ENCODE measurements at places on chromosomes 5 and 9.

DNA sequence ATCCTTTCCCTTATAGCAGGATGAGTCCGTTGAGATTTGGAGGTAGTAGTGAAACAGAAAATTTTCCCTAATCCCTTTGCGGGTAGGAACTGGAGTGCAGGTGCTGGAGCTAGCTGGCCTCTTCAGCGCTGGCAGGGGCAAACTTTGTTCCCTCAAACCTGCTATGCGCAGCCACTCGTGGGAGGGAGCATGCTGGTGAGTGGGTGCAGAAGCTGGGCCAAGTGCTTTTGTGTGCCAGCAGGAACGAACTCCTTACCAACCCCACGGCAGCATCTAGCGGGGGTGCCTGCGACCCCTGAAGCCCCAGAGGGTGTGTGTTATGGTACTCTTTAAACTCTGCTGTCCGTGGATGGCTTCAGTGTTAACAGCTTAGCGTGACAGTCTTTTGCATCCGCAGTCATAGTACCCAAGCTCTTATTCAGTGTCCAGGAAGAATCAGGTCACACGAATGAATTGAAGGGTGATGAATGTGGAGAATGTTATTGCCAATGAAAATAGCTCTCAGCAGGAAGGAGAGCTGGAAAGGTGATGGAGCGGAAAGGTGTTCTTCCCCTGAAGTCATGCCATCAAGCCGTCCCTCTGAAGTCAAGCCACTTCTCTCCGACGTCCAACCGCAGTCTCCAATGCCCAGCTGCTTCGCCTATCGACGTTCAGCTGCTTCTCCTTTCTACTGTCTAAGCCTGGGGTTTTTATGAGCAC is 1445.1 kb upstream of the CDH9 start:
- DNase-seq, result no peak

GRCh38 chr5:172853355-172853975 is 19.4 kb downstream of the ERGIC1 start:
- DNase-seq, result no peak

- no peak for DNase-seq
Measured at GRCh38 chr5:29516224-29516623, 1677.3 kb upstream of the CDH6 start.

- DNase-seq, result no peak
Measured at GRCh38 chr9:134983506-134984371, 66.0 kb upstream of the FCN1 start.

- DNase-seq, result peak; percentile 24
Measured at GRCh38 chr5:140114341-140115185, 654 bp downstream of the PURA start.

GRCh38 chr5:38466424-38467189 is 89.8 kb downstream of the LIFR start:
- DNase-seq, result no peak

DNA sequence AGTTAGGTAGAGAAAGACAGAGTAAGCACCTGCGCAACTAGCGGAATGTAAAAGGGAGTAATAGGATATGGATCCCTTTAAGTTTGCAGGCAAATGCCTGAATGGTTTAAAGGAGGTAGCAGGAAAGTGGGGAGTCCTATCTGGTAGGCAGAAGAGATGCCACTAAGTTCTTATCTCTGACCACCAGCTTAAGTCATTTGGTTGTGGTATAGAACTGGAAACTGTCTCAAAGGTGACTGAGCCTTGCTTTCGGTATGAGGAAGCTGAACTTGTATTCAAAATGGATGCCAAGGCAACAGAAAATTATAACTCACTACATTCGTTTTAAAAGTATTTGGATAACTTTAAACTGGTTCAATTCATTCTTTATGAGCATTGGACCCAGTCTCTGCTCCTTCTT is 475.6 kb downstream of the DMRTA1 start:
- no peak for DNase-seq

- DNase-seq, result no peak
Measured at GRCh38 chr5:110038297-110038997, 348.7 kb downstream of the MAN2A1 start.

DNA sequence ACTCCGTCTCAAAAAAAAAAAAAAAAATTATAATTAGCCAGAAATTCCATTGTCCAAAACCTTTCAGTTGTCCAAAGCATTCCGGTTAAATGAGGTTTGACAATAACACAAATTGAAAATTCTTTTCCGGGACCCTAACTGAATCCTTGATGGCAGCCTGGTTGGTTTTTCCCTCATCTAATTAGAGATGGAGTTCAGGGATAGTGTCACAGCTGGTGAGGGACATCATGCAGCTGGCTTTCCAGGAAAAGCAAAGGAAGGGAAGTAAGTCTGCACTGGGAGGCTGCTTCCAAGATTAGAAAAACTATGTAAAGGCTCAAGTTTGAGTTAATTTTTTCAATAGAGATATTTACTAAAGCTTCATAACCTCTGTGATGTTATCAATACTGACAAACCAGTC is 195.4 kb downstream of the ADAMTS12 start:
- DNase-seq, result no peak

DNA sequence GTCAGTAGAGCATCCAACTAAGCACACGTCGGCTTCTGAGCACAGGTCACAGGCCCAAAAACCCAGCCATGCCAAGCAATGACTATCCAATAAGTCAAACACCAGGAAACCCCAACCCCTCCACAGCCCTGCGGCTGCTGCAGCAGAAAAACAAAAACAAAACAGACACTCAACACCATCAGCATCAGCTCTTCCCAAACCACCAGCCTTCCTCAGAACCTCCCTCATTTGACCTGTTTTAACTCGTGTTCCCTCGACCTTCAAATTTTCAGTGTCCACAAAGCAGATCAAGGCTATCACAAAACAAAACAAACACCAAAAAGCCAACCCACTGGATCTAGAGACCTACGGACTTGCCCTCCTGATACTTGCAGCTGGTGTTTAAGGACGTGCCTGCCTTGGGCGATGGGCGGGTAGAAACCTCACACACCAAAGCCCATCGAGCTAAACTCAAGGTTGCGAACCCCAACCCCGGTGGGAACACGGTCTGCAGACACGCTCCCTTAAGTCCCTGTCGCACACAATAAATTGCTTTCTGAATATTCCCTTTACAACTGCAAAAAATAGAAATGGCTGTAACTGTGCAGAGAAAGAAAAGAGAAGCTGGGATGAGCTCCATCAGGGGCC is 247.1 kb upstream of the ANKRD55 start:
- peak; percentile 27 for DNase-seq

- DNase-seq, result no peak
Measured at GRCh38 chr5:41748631-41749030, 121.6 kb downstream of the OXCT1 start.
